D341Med (cell line): ENCODE measurements at places on chromosomes 16 and 17.

DNA sequence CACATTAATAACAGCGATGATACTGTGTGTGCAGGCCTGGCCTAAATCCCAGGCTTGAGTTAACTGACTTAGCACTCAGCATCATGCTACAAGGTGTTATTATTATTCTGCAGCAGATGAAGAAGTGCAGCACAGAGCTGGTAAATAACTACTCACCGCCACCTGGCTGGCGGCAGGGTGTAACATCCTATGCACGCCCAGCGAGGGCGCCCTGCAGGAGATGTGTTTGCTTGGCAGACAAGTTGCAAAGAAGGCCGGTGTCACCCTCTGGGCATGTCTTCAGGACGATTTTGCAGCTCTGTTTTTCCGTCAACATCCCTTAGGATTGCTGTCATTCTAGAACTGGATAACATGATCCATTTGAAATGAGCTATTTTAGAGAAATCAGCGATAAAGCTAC lies 30.1 kb downstream of the DNAH9 start:
- no peak for DNase-seq

DNA sequence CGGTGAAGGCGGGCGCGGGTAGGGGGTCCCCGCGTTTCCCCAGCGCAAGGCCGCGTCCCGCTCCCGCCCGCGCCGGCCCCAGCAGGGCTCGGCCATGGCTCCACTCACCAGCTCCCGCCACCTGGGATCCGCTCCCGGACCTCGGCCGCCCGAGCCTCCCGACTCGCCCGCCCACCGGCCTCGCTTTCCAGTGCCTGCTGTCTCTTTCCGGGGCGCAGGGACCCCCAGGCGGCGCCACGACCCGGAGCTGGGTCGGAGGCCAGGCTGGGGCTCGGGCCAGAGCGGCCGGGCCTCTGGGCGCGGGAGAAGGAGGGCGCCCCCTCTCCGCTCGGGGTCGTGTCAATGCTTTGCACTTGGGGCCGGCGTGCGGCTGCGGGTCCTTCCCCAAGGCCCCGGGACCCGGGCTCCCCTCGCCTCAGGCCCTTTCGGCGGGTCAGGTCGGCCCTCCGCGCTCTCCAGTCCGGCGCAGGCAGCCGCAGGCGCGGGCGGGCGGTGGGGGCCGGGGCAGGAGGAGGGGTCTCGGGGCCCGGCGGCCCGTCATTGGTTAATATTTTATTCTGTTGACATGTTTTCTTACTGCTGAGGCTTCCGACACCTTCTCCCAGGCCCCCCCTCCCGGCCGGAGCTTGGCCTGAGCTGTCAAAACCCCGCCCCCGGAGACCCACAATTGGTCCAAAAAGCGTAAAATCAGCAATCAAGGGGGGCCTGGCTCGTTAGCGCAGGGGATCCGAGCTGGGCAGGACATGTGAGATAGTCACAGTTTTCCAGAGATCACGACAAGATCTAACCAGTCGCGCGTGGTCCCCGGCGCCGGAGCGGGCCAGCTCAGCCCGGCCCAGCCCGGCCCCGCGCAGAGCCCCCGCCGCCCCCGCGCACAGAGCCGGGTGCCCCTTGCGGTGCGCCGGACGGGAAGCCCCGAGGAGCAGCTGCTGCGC lies at the start of gene TBX2:
TSS of gene TBX2 (plus strand) at position 713 of the 935 bp plus-strand sequence. CDS start 334 bp downstream, outside the sequence.
- peak; percentile 76 for DNase-seq

DNA sequence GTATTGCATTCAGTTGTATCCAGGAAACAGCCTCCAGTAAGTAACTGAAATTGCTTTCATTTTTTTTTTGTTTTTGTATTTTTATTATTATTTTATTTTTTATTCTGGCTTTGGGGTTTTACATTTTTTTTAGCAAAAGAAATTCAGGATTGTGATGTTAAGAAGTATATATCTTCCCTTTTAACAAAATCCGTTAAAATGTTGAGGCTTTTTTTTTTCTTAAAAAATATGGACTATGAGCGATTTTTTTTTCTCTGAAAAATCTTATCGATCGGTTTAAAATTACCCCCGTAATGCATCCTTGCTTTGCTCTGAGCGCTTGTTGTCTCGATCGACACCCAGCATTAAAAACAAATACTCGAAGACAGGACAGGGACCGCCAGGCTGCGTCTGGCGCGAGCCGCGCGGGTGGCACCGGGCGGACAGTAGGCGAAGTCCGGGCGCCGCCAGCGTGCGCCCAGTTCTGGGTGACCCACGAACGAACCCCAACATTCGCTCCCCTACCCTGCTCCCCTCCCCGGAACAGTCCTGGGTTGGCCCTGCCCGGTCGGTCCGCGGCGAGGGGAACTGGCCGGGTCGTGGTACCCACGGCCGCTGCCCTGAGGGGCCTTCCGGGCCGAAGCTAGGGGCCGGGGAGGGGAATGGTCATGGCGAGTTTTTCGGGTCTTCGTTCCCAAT lies 482 bp downstream of the BAHCC1 start:
- no peak for DNase-seq

DNA sequence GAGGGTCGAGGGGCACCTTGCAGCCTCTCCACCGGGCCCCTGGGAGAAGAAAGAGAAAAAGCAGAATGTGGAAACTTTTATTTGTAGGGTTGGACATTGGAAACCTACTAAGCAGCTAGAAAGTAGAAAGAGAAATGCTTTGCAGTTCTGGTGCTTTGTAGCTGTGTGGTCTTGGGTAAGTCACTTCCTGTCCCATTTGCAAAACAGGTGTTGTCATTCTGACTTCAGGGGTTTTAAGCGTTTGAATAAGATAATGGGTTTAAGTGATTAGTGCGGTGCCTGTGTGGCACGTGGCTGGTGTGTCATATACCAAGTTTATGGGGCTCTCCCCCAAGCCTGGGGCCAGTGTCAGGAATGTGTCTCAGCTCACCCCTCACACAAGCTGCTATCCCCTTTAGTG lies 1.6 kb downstream of the CA4 start:
- peak; percentile 42 for DNase-seq

- DNase-seq, result no peak
These were observed 260.3 kb downstream of the STX8 start for GRCh38 chr17:9315360-9315759.

DNA sequence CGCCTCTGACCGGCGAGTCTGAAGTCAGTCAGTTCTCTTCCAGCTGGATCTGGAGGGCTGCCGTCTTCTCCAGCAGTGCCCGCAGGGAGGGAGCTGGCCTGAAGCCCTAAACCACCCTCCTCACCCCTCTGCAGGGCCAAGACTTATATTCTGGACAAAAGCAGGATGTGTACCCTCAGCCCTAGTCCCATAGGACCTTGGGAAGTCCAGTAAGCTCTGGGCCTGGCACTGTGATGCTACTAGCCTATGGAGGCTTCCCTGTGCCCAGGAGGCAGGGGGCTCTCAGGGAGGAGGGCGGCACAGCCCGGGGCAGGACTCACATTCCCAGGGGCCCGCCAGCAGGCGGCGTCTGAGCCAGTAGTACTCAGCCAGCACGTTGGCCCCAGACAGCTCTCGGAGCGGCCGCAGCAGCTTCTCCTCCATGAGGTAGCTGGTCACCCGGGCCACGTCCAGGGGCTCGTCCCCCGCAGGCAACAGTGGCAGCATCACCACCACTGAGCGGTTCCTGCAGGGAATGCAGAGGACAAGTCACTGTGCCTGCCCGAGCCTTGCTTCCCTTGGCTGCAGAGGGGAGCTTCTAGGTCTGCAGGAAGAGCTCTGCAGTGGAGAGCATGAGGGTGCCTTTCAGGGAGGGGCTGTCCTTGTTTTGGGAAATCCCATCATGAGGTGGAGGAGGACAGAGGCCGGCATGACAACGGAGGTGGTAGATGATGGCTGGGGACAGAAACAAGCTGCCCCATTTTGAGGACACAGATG lies 41.7 kb downstream of the RMI2 start:
- peak; percentile 63 for DNase-seq

GRCh38 chr17:19315104-19315503 lies 47.4 kb downstream of the B9D1 start:
- DNase-seq, result no peak

GRCh38 chr16:27429981-27430441 lies 28.0 kb downstream of the IL21R start:
- no peak for DNase-seq

- DNase-seq, result no peak
These were observed 31.4 kb upstream of the XYLT2 start for GRCh38 chr17:50314456-50315011.

DNA sequence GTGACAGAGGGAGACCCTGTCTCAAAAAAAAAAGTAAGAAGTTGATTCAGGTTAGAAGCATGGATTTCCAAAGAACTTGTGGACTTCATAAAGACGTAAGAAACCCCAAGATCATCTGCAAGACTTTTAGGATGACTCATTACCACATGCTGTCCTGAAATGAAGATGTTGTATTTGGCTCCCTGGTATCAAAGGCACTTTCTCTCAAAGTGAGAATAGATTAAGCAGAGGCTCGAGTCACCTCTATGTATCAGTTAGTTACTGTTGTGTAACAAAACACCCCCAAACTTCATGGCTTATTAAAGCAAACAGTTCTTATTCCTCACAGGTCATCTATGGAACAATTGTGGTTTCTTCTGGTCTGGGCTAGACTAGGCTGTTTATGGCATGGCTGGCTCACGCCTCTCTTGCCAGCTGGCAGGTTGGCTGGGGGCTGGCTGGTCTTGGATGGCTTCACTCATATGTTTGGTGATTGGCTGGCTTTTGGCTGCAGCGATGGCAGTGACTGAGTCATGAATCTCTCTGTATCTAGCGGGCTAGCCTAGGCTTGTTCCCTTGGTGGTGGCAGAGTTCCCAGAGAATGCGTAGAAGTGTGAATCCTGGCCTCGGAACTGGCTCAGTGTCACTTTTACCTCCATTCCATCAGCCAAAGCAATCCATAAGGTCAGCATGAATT lies 60.4 kb upstream of the MSI2 start:
- DNase-seq, result no peak

GRCh38 chr16:31214708-31215286 lies 878 bp downstream of the TRIM72 start:
- DNase-seq, result no peak

- peak; percentile 81 for DNase-seq
These were observed 21.5 kb upstream of the PECAM1 start for GRCh38 chr17:64411999-64412771.

DNA sequence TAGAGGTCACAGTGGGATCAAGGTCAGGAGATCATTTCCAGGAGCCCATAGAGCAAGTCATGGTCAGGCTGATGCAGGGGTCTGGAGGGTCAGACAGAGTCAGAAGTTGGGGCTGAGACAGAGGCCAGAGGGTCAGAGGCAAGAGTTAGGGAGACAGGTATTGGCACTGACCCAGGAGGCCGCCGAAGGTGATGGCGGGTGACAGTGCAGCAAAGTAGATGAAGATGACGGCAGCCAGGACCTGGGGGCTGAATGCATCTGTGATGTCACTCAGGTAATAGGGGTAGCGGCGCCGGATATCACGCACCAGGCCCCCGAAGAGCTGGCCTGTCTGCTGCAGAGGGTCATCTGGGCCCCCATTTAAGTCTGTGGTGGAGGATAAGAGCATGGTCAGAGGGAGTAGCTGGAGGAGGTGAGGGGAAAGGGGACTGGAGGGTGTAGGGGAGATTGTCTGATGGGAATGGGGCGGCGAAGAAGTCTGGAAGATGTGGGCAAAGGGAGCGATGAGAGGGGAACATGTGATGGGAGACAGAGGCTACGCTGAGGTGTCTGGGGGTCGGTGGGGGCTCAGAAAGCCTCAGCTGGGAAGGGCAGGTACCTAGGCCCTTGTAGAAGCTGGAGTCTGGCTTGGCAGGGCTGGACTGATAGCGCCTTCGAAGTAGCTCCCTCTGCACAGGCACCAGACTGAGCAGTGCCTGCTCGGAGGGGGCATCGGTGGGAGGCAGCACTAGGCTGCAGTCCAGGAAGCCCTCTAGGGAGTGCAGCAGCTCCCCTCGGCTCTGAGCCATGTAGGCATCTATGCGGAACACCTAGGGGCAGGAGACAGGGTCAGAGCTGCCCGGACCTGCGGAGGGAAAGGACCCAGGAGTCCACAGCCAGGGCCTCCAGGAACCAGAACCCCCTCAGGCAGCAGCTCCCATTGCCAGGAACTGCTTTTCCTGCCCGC lies 9.8 kb downstream of the SLC4A1 start:
- no peak for DNase-seq

DNA sequence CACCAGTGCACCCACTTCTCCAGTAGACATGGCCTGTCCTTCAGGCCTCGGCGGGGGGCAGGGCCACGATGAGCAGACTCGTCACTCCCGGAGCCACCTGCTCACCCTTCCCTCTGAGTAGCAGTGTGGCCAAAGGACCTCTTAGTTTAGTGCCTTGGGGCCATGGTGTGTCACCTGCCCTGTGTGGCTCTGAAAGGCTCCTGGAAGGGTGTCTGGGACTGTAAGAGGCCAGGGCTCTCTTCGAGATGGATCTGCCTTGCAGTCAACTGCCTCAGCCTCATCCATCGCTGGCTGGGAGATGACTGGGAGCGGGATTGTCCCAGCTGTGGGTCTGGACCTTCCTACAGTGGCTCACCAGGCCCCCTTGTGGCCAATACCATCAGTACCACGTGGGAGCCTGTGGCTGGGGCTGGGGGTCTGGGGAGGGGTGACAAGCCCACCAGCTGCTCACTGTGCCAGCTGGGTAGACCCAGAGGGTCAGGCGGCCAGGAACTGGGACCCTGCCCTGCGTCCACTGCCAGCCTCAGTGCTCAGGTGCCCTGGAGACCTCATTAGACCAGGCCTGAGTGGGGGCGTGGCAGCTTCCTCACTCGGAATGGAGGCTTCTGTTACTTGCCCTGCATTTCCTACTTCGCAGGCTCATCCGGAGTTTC lies 133.4 kb downstream of the OR1D5 start:
- DNase-seq, result peak; percentile 73

- peak; percentile 84 for DNase-seq
These were observed 175.7 kb upstream of the GSE1 start for GRCh38 chr16:85437166-85438052.
